ENCODE measurements at places on chromosomes 12 and 14.
A peak's percentile ranks its signal among the peaks of the same experiment; 100 is the strongest.

DNA sequence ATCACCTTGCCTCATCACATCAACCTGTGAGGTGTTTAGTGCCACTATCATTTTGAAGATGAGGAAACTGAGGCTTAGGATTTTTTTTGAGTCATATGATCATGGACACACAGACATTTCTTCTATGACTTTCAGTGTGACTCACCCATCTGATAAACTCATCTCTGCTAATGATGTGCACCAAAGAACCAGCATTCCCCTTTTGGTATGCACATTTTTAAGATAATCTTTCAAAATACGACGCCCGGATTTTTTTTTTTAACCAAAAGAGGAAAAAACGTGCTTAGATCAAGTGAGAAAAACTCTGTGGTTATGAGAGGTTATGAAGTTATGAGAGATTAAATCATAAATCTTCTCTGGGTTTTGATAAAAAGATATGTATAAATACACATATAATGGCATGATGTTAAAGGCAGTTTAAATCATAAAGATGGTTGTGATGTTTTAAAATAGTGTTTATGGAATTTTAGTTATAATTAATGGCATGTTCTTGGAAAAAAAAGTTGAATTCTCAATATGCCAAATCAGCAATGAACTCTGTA lies 948.1 kb downstream of the TMTC2 start:
- DNase-seq: no peak
- H3K36me3 ChIP-seq: no peaks in the 10 kb centered on the region
- H3K4me1 ChIP-seq: no peaks in the 10 kb centered on the region
- H3K27ac ChIP-seq: no peak overlapping the region
- no peak overlapping the region for H3K4me3 ChIP-seq

DNA sequence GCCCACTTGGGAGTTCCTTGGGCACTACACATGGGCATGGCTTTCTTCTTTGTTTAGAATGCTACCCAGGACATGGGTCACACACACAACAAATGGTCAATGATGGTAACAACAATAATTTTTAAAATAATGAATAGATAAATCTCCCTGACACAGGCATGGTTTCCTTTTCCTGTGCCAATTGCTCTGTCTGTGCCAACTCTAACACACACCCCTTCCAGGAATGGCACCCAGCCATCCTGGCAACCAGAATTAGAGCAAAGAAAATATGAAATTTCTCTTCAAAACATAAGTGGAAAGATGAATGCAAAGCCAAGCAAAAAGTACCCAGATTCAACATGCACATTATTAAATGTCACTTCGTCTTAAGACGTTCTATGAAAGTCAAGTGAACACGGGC lies 104.9 kb upstream of the SOX5 start:
- no peaks in the 10 kb centered on the region for H3K4me1 ChIP-seq
- DNase-seq: no peak
- no peak overlapping the region for H3K4me3 ChIP-seq
- H3K36me3 ChIP-seq: no peaks in the 10 kb centered on the region
- no peak overlapping the region for H3K27ac ChIP-seq

GRCh38 chr14:24051789-24052655 lies at the start of gene CARMIL3:
Gene CARMIL3, plus strand, starts transcription at chr14:24052009. Its CDS starts 145 bp downstream, at chr14:24052154.
- DNase-seq: peak; percentile 62
- peaks cover 4% of the 10 kb centered on the region for H3K36me3 ChIP-seq
- peaks cover 7% of the 10 kb centered on the region for H3K4me1 ChIP-seq
- peaks cover 50% of the 10 kb centered on the region for H3K27me3 ChIP-seq

DNA sequence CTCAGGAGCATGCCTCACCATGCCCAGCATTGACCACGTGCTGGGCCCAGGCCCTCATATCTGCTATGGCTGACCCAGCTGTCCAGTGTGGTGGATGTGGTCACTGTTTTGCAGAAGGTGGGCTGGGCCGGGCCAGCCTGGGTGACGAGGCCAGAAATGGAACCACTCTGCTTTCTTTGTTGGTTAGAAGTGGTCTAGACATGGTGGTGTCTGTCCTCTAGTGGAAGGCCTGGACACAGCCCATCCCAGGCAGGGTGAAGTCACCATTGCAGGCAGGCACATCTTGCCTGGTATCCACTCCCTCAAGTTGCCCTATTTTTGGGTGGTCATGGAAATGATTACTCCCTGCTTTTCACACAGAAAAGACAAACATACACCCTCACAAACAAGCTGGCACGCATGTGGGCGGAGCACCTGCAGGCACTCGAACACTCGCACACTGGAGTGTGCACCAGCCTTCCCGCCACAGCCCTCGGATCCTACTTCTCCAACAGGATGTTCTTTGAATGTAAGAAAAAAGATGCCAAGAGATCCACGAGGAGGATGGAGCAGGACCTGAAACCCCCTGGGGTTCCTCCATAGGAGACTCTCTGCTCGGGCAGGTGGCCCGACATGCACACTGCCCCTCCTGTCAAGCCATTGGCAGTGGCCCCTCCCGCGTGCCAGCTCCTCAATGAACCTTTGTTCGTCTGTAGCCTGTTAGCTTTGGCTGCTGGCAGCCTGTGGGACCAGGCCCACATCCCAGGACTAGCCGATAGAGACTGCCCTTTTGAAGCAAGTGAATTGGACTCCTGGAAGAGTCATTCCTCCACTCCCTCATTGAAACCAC lies 38.4 kb downstream of the MLXIP start:
- no peak for DNase-seq
- H3K27me3 ChIP-seq: no peaks in the 10 kb centered on the region
- no peak overlapping the region for H3K4me3 ChIP-seq
- no peaks in the 10 kb centered on the region for H3K36me3 ChIP-seq
- H3K4me1 ChIP-seq: peaks cover 15% of the 10 kb centered on the region

- H3K36me3 ChIP-seq: peaks cover 7% of the 10 kb centered on the region
- H3K27me3 ChIP-seq: no peaks in the 10 kb centered on the region
- no peak for DNase-seq
- H3K27ac ChIP-seq: peak overlapping the region; percentile 78
- H3K4me3 ChIP-seq: peak overlapping the region; percentile 28
Observed at GRCh38 chr12:54935235-54935951, 49.2 kb downstream of the TESPA1 start.

DNA sequence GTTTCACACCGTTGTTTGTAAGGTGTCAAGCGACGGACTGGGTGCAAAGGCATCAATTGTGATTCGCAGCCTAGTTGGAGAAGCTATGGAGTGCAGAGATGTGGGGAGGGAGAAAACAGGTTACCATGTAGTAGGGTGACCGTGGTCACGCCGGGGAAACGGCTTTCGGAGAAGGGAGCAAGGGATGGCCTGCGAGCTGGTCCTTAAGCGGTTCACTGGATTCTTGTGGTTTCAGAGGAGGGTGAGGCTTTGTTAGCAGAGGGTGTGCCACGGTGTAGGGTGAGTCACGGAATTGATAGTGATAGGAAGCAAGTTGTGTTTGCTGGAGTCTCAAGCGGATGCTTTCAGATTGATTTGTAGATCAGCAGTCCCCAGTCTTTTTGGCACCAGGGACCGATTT lies 2.3 kb downstream of the PIWIL1 start:
- no peaks in the 10 kb centered on the region for H3K36me3 ChIP-seq
- H3K4me3 ChIP-seq: no peak overlapping the region
- peaks cover 4% of the 10 kb centered on the region for H3K4me1 ChIP-seq
- no peak overlapping the region for H3K27ac ChIP-seq
- H3K27me3 ChIP-seq: peaks cover 20% of the 10 kb centered on the region

DNA sequence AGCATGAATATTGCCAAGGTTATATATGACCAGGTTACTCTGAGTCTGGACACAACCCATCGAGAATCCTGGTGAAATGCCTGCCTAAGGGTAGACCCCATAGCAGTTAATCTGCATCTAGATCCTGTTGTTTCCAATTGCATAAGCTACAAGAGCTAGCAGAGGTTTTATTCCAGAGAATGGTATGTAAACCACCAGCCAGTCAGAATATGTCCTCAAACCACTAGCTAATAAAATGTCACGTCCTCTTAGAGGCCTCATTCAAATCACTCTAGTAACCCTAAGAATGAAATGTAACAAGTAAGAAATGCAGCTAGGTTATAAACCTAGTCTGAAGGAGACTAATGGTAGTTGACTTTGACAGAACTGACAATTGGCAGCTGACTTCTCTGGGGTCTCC lies 9.0 kb upstream of the YLPM1 start:
- no peak overlapping the region for H3K4me3 ChIP-seq
- H3K4me1 ChIP-seq: no peaks in the 10 kb centered on the region
- no peak for DNase-seq
- peaks cover 5% of the 10 kb centered on the region for H3K36me3 ChIP-seq
- no peak overlapping the region for H3K27ac ChIP-seq

DNA sequence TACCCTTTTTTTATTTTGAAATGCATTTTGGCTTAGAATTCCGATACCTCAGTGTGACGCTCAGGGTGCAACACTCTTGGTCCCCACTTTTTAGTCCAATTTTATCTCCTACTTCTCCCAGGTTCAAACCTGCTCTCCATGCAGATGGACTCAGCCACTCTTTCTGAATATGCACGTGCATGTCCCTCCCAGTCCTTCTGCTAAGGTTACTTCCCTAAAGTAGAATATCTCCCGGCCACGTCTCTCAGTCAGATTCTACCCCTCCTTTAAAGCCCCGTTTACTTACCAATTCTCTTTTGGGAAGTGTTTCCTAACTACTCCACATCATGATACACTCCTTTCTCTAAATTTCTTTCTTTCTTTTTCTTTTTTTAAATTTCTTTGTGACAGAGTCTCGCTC lies 15.5 kb upstream of the PARP11 start:
- no peak overlapping the region for H3K4me3 ChIP-seq
- no peaks in the 10 kb centered on the region for H3K36me3 ChIP-seq
- H3K27ac ChIP-seq: peak overlapping the region; percentile 71
- DNase-seq: no peak
- H3K27me3 ChIP-seq: peaks cover 5% of the 10 kb centered on the region

DNA sequence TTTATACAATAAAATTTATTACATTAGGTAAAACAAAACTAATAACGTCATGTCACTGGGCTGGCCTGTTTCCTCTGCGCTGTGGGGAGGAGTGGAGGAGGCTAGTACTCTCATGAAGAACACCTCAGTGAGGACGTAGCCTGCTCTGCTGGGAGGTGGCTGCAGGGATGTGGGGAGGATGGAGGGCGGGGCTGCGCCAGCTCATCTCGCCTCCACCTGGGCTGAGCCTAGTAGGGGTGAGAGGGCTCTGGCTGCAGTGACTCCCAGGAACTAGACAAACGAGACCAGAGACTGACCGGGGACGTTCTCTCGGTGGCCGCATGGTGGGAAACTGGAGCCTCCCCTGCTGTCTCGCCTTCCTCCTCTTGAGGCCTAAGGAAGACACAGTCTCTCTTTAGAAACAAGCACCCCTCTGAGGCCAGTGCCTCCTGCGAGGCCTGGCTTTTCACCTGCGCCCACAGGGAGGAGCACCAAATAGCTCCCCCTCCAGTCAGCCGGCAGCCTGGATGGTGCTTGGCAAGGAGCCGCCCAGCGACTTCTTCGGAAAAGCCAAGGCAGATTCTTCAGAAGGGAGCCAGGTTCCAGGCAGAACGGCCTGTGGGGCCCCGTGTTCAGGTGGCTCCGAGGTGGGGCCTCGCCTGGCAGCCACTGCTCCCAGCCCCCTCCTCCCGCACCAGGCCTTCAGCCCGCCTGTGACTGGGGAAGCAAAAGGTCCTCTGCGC lies 62.4 kb downstream of the PLEKHG3 start:
- H3K27me3 ChIP-seq: peaks cover 2% of the 10 kb centered on the region
- H3K4me1 ChIP-seq: peaks cover 53% of the 10 kb centered on the region
- H3K4me3 ChIP-seq: no peak overlapping the region
- H3K36me3 ChIP-seq: no peaks in the 10 kb centered on the region
- peak overlapping the region; percentile 45 for H3K27ac ChIP-seq
